ENCODE measurements at places on chromosomes 2 and 18.

DNA sequence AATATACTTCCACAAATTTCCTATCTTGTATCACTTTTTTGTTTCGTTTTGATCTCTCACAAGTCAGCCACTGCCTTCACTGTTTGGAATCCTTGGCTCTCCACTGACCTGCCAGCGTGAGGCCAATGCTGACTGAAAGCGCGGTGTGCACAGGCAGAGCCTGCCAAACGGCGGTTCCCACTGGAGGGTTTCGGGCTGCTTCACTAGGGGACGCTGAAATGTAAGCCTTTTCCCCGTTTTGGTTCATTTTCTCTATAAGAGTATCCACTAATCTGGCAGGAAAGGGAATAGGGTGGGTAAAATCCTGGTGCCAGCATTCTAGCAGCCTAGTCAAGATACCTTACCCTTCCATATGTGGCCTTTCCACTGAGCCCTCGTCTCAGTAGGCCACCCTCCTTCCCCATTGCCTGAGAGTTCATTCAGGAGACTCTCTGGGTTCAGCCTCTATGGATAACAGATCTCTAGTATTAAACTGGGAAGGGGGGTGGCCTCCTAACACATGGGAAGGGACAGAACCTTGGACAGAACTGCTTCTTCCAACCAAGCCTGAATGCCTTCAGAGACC, 91.5 kb downstream of the DYM start:
- peaks cover 17% of the 10 kb centered on the region for H3K36me3 ChIP-seq
- no peak for DNase-seq
- no peaks in the 10 kb centered on the region for H3K27me3 ChIP-seq
- peaks cover 5% of the 10 kb centered on the region for H3K4me1 ChIP-seq

DNA sequence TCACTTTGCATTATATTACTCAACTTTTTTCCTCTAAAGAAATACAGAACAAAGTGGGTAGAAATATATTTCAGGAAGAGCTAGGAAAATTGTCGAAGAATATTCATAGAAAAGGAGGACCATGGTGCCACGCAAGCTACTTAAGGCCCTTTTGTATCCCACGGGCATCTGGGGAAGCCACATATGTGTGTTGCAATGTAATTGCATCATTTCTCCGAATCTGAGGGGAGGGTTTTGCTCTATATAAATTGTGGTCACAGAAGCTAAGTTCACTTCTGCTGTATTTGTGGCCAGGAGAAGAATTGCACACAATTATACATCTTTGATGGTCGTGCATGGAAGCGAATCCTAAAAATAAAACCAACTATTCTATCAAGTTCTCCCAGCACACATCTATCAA, 360.3 kb downstream of the IRS1 start:
- peaks cover 5% of the 10 kb centered on the region for H3K4me1 ChIP-seq
- DNase-seq, result peak; percentile 33
- no peaks in the 10 kb centered on the region for H3K27me3 ChIP-seq
- no peaks in the 10 kb centered on the region for H3K36me3 ChIP-seq
- no peak overlapping the region for H3K27ac ChIP-seq
- no peak overlapping the region for H3K4me3 ChIP-seq

DNA sequence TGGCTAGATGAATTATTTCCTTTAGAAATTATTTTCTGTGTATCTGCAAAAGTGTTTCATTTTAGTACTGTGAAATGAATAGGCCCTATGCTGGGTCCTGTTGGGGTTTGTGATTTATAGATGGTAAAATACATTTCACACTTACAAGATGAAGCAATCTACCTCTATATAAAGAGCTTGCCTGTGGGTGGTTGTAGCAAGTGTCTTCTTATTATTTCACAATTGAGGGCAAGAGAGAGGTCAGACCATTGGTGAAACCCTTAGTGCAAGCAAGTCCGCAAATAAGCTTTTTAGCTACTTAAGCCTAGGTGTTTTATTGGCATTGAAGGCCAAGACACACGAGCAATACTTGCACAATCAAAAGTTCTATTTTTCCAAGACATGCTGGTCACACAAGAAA, 153.1 kb downstream of the FMNL2 start:
- peaks cover 5% of the 10 kb centered on the region for H3K36me3 ChIP-seq
- H3K4me3 ChIP-seq, result no peak overlapping the region
- DNase-seq, result no peak
- no peaks in the 10 kb centered on the region for H3K27me3 ChIP-seq

DNA sequence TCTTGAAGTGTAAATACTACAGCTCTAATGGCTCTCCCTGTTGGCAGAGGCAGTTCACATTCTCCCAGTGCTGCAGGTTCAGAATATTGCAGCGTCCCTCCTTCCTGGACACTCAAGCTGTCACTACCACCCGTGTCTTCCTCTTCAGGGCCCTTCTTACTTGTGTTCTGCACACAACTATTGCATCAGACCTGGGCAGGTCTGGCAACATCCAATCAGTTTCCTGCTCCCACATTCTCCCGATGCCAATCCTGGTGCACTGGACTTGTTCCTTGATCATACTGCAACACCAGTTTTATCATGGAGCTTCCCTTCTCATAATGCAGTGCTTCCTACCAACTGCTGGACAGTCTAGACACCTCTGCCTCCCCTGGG, 161.5 kb downstream of the CAPN13 start:
- no peaks in the 10 kb centered on the region for H3K27me3 ChIP-seq
- H3K27ac ChIP-seq, result no peak overlapping the region
- peaks cover 8% of the 10 kb centered on the region for H3K4me1 ChIP-seq
- DNase-seq, result peak; percentile 13

DNA sequence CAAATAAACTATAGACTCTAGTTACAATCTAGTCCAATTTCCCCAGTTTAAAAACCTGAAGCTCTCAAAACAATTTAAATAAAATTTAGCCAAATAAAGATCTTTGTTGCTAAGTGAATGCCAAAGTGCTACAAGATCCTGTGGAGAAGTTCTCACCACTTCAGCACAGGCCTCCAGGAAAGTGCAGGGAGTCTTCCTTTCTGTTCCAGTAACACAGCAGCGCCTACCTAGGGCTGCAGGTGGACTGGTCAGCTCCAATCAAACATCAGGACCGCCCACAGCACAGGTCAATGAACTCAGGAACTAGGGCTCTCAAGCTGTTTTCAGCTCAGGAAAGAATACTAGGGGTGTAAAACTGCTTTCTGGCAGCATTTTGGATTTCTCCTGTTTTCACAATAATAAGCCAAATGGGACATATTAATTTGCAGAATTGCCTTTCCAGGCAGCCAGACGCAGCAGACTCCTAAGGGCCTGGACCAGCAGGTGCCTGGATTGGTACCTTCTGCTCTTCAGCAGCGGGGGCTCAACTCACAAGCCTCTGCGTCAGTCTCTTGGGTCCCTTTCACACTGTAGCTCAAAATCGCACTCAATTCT, 1.5 kb downstream of the FAM110C start:
- peaks cover 21% of the 10 kb centered on the region for H3K4me1 ChIP-seq
- peak; percentile 63 for DNase-seq
- peak overlapping the region; percentile 86 for H3K4me3 ChIP-seq
- H3K36me3 ChIP-seq, result peaks cover 18% of the 10 kb centered on the region

DNA sequence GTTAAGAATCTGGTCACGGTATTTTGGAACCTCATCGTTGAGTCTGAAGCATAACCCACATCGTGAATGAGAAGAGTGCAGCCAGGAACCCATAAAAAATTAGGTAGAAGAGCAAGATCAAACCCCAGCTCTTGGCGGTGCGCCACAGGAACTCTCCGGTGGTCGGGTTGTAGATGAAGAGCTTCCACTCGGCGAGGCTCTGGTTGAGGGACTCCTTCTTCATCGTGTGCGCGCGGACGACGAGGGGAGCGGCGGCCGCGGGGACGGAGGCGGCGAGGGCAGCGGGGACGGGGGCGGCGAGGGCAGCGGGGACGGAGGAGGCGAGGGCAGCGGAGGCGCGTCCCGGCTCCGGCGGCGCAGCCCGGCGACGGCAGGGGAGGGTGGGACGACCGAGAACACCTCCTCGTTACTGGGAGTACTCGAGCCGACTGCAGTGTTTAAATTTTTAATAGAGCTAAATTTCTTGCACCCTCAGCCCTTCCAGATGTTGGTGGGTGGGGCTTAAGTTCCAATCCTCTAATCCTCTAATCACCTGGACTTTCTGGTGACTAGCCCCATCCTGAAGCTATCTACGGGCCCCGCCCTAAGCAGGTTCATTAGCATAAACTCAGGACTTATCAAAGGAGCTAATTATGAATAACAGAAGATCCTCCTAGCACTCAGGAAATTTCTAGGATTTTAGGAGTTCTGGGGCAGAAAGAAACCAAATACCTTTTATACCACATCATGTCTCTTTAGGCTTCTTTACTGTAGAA, 20.4 kb upstream of the PAPOLG start:
- no peaks in the 10 kb centered on the region for H3K36me3 ChIP-seq
- peaks cover 5% of the 10 kb centered on the region for H3K4me1 ChIP-seq
- H3K27me3 ChIP-seq, result no peaks in the 10 kb centered on the region
- peak; percentile 15 for DNase-seq
- H3K4me3 ChIP-seq, result peak overlapping the region; percentile 75

- H3K4me1 ChIP-seq, result peaks cover 42% of the 10 kb centered on the region
- H3K4me3 ChIP-seq, result no peak overlapping the region
- no peaks in the 10 kb centered on the region for H3K27me3 ChIP-seq
Measured at GRCh38 chr2:65353046-65353445, 79.4 kb downstream of the SPRED2 start.

DNA sequence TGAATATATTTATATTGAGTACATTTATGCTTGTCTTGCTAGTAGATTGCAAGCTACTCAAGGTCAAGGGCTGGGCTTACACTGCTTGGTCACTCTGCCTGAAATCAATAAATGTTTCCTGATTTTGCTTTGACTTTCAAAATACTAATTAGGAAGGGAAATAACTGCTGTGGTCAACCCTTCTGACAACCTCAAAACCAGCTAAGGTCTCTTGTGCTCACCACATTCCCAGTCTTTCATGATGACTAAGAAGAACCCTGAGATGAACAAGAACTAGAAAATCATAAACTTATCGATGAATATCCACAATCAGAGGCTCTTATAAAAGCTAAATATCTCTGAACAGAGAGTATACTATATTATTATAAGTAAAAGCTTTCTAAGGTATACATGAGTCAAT, 33.3 kb downstream of the ABCB11 start:
- H3K4me1 ChIP-seq, result peaks cover 35% of the 10 kb centered on the region
- H3K27me3 ChIP-seq, result no peaks in the 10 kb centered on the region
- no peak overlapping the region for H3K27ac ChIP-seq

GRCh38 chr2:168691221-168691620, 111.2 kb upstream of the NOSTRIN start:
- peaks cover 16% of the 10 kb centered on the region for H3K36me3 ChIP-seq
- H3K4me1 ChIP-seq, result peaks cover 7% of the 10 kb centered on the region
- H3K4me3 ChIP-seq, result no peak overlapping the region
- no peak overlapping the region for H3K27ac ChIP-seq

- H3K4me3 ChIP-seq, result no peak overlapping the region
- peak overlapping the region; percentile 29 for H3K27ac ChIP-seq
- H3K27me3 ChIP-seq, result no peaks in the 10 kb centered on the region
Measured at GRCh38 chr18:34707670-34708069, 2.4 kb upstream of the DTNA start.

- H3K36me3 ChIP-seq, result peaks cover 58% of the 10 kb centered on the region
- no peak overlapping the region for H3K4me3 ChIP-seq
- peaks cover 20% of the 10 kb centered on the region for H3K4me1 ChIP-seq
- no peak overlapping the region for H3K27ac ChIP-seq
- H3K27me3 ChIP-seq, result no peaks in the 10 kb centered on the region
- peak; percentile 65 for DNase-seq
Measured at GRCh38 chr2:95115418-95115817, 6.2 kb downstream of the MRPS5 start.

GRCh38 chr18:2956056-2956455, 56.9 kb downstream of the LPIN2 start:
- H3K27me3 ChIP-seq, result no peaks in the 10 kb centered on the region
- H3K4me3 ChIP-seq, result no peak overlapping the region
- H3K4me1 ChIP-seq, result no peaks in the 10 kb centered on the region
- peaks cover 36% of the 10 kb centered on the region for H3K36me3 ChIP-seq
- no peak overlapping the region for H3K27ac ChIP-seq

DNA sequence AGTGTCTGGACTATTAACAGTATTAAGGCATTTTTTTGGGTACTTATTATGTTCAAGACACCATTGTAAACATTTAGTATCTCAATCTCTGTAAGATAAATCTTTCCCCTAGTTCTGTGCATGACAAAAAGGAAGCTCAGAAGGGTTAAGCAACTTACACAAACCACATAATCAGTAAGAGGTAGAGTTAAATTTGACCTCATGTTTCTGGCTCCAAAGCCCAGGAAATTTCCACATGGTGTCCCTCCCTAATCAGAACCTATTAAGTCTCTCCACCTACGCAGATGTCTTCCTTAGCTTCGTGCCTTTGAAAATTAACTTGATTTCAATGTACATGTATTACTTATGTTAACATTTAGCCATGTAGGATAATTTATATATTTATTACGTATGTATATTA, 2.0 kb downstream of the MFSD6 start:
- no peak for DNase-seq
- no peak overlapping the region for H3K4me3 ChIP-seq
- no peaks in the 10 kb centered on the region for H3K27me3 ChIP-seq
- H3K27ac ChIP-seq, result no peak overlapping the region

GRCh38 chr18:55115606-55116005, 156.3 kb upstream of the CCDC68 start:
- H3K27ac ChIP-seq, result no peak overlapping the region
- H3K4me1 ChIP-seq, result no peaks in the 10 kb centered on the region
- DNase-seq, result no peak
- H3K36me3 ChIP-seq, result no peaks in the 10 kb centered on the region

DNA sequence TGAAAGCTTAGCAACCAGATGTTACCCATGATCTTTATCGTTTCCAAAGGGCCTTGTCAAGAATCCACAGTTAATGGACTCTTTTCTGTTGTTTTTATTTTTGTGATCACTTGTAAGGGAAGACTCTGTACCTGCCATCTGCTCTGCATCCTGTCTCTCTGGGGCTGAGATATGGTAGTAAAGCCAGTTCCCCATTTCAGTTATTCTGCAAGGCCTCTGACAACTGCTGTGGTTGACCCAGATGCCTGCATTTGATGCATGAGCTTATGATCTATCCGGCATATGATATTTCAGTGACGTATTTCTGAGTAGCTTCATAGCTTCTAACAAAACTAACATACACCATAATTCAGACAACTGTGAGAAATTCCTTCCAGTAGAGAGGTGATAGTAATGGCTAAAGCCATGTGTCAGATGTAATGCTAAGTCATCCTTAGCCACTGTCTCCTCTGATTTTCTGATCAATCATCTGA, 105.1 kb downstream of the TPO start:
- peaks cover 10% of the 10 kb centered on the region for H3K27me3 ChIP-seq
- H3K4me3 ChIP-seq, result no peak overlapping the region
- H3K4me1 ChIP-seq, result peaks cover 9% of the 10 kb centered on the region
- no peak overlapping the region for H3K27ac ChIP-seq
- DNase-seq, result no peak

- no peaks in the 10 kb centered on the region for H3K4me1 ChIP-seq
- H3K27me3 ChIP-seq, result no peaks in the 10 kb centered on the region
- no peaks in the 10 kb centered on the region for H3K36me3 ChIP-seq
Measured at GRCh38 chr18:48306838-48307237, 102.3 kb downstream of the ZBTB7C start.

- DNase-seq, result no peak
- H3K4me1 ChIP-seq, result no peaks in the 10 kb centered on the region
- H3K36me3 ChIP-seq, result no peaks in the 10 kb centered on the region
Measured at GRCh38 chr2:111015283-111015995, 105.3 kb upstream of the BCL2L11 start.
